ENCODE measurements at places on chromosomes 2 and 18.

DNA sequence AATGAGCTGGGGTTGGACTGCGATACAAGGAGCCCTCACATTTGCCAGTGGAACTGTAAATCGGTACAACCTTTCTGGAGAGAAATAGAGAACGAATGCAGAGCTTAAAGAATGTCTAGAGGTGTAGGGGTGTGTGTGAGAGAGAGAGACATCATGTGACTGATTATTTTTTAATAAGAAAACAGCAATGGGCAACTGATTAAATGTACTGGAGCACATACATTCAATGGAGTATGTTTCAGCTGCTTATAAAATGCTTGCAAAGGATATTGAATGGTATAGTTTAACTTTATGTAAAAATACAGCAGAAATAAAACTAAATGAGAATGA lies 391 bp upstream of the TMEM17 start:
- DNase-seq, result no peak

DNA sequence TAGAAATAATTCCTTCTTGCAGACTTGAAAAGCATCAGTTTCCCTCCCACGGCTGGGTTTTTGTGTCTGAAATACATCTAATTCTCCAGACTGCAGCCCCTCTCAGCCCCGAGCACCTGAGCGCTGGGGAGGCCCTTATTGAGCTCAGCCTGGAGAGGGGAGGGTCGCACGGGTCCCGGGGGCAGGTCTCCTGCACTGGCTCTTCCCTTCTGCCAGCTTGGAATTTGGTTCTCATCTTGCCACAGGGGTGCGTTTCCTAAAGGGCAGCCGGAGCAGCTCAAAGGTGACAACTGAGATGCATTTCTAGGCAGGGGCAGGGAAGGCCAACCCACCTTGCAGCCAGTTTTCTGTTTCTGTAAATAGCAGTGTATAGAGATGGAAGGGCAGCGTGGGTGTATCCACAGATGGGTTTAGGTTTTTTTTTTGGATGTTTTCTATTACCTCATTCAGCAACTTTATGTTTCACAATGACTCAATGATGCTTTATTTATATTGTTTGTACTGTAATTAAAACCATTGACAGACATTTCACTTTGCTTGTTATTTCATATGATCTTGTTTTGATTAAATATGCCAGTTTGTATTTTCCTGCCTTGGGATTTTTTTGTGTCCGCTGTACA lies 37.0 kb downstream of the GBX2 start:
- no peak for DNase-seq

GRCh38 chr2:170498619-170499018 lies 216.5 kb upstream of the SP5 start:
- DNase-seq, result no peak

- no peak for DNase-seq
Measured at GRCh38 chr2:175175320-175175719, 6.2 kb downstream of the ATP5MC3 start.

DNA sequence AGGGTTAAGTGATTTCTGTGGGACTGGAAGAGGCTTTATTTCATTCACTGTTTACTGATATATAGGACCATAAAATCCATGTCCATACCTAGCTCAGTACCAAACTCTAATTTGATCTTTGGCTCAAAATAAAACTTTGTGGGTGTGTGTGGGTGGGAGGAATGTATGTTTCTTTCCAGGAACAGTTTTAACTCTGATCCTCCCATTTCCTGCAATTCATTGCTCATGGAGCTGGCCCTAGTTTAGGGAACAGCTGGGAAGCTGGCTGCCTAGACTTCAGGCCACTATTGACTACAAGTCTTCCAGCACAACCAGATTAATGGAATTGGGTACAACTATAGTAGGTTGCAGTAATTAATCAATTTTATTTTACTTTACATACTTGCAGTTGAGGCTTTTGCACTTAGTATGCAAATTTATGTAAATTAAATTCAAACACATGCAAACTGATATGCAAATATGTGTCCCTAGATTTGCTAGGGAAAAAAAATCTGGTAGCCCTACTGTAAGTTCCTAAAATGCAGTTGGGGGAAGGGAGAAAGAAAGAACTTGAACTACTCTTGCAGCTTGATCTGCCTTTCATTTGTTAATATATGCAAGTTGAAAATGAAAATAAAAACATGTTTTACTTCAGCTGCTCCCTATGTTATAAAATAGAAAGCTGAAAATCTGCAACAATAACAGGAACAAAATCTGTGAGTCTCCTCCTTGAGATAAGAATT lies 1070.3 kb upstream of the CELF4 start:
- DNase-seq, result no peak

- DNase-seq, result peak; percentile 91
Measured at GRCh38 chr2:199955339-199956061, at the start of the genes MAIP1 and TYW5. TSS of gene MAIP1 (plus strand) at chr2:199955582. CDS start at chr2:199955799, 217 bp downstream. TSS of gene TYW5 (minus strand) at chr2:199955491. CDS start at chr2:199955470, 21 bp downstream.

DNA sequence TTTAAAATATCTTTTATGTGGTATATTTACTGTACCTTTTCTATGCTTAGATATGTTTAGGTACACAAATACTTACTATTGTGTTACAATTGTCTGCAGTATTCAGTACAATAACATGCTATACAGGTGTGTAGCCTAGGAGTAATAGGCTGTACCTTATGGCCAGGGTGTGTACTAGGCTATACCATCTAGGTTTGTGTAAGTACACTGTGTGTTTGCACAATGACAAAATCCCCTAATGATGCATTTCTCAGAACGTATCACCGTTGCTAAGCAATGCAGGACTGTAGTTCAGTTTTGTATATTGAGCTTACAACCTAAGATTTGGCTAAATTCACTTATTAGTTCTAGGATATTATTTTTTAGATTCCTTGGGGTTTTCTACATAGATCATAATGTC lies 332.3 kb upstream of the HS6ST1 start:
- no peak for DNase-seq

DNA sequence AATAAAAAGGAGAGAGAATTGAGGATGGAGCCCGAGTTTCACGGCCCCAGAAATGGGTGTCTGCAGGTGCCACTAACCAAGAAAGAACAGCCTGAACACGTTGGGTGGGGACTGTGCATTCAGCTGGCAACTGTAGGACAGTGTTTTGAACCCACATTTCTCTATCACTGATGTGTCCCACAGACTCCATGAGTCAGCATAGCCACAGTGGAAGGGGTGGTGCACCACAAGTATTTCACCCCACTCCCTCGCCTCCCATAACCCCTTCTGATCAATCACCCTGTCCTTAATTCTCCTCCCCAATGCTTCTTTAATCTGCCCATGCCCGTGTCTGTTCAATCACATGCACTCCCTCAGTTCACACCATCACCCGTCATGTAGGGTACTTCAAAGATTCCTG lies 291.5 kb downstream of the ZNF516 start:
- no peak for DNase-seq

DNA sequence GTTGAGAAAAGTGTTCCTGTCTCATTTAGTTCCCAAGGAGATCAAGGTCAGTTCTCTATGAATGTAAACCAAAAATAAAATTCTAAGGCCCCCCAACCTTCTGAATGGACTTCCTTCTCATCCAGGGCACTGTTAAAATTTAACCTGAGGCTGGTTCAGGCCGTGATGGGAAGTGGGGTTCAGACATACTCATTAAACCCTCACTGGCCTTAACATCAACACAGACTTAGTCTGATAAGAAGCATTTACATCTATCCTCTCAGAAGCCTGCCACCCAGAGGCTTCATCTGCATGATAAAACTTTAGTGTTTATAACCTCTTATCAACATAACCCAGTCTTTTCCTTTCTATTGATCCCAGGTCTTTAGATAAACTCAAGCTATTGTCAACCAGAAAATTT lies 22.4 kb downstream of the ITSN2 start:
- no peak for DNase-seq

- no peak for DNase-seq
Measured at GRCh38 chr2:45794134-45794617, 142.7 kb downstream of the PRKCE start.

- peak; percentile 67 for DNase-seq
Measured at GRCh38 chr2:60998628-60999545, 18.6 kb upstream of the PEX13 start.

DNA sequence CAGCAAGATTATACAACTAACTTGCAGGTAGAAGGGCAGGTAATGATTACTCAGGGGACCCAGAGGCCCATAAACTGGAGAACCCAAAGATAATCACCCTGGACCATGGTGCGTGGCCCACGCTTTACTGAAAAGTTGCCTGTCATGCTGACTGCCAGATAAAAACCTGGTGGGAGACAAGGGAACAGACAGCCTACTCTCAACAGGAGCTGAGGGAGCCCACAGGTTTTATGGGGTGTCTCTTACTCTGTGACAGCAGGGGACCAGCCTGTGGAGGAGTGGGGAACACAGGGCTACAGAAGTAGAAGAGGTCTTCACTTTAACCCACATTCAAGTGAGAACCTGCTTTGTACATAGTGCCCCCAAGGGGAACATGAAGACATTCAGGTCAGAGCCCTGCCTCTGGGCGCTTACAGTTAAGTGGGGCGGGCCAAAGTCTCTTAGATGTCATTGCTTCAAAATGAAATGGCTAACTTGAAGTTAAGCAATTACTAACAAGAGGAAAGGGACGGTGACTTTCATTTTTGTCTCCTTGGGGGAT lies 60.4 kb downstream of the DHRS9 start:
- no peak for DNase-seq

DNA sequence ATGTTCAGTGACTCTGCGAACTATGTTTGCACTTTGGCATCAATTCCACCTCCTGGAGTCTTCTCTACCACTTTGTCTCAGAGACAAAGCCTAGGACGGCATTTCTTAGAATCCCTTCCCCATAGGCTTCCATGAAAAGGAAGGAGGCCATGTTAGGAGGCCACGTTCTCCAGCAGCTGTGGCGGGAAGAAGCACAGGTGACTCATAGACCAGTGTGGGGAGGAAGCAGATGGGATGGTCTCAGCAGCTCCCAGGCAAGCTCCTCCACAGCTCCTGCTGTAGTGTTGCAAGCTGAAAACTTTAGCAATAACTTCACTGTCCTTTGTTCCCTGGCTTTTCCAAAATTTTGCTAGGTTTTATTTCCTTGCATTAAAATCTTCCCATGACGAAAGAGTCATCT lies 781.3 kb upstream of the ID2 start:
- DNase-seq, result no peak

DNA sequence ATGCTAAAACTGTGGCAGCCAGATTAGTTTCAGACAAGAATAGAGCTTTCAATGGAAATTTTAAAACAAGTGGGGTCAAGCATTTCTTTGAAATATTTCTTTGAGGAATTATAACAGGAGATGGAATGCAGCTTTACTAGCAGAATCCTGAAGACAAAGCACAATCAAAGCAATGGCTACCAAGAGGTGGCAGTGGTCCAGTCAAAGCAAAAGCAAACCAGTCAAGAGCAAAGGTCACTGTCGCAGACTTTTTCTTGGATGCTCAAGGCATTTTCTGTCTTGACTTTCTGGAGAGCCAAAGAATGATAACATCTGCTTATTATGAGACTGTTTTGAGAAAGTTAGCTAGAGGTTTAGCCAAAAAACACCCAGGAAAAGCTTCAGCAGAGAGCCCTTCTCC lies 351.2 kb upstream of the DLGAP1 start:
- DNase-seq, result no peak

GRCh38 chr2:139165601-139166000 lies 385.4 kb upstream of the NXPH2 start:
- no peak for DNase-seq

GRCh38 chr2:189109921-189110397 lies 69.6 kb downstream of the COL5A2 start:
- no peak for DNase-seq

- DNase-seq, result no peak
Measured at GRCh38 chr2:172082944-172083627, 2.2 kb upstream of the DLX1 start.

DNA sequence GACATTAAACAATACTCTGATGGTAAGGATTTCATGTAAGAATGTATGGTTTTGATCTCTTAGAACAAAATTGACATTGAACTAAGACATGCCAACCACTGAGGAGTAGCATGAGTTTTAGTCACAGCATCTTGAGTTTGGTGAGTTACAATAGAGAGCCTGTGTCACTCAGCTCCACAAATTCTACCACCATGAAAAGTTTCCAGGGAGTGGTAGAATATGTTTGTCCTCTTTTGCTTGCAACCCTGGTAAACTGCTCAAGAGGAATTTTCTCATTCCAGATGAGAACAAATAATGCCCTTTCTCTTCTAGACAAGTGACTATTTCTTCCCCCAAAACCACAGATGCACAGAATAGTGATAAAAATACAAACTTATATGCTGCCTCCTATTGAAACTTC lies 502.0 kb upstream of the VRK2 start:
- no peak for DNase-seq

All from SW 1271 (cell line).